Mesothelial cell of epicardium (in vitro differentiated cells): ENCODE measurements at places on chromosomes 13 and 19.

DNA sequence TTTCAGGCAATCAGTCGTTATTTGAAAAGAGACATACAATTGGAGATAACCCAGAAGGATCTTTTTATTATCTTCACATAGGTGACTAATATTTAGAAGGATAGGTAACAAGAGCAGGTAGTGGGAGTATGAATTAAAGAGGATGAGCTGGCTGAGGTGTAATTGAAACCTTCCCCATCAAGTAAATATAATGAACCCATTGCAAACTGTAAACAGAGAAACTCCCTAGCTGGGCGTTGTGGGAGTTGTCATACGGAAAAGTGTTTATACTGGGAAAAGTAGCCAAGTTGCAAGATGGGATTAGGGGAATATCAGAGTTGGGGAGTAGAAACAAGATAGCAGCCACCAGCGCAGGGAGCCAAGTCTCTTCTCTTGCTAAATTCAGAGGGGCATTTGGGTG is 448.4 kb downstream of the COG6 start:
- no peaks in the 10 kb centered on the region for H3K4me1 ChIP-seq
- H3K27ac ChIP-seq: no peak overlapping the region
- DNase-seq: no peak
- H3K36me3 ChIP-seq: peaks cover 2% of the 10 kb centered on the region
- H3K4me3 ChIP-seq: no peak overlapping the region
- H3K27me3 ChIP-seq: no peaks in the 10 kb centered on the region

GRCh38 chr19:6577476-6578125 is 13.3 kb downstream of the CD70 start:
- H3K36me3 ChIP-seq: no peaks in the 10 kb centered on the region
- H3K4me1 ChIP-seq: no peaks in the 10 kb centered on the region
- DNase-seq: no peak
- no peak overlapping the region for H3K27ac ChIP-seq

DNA sequence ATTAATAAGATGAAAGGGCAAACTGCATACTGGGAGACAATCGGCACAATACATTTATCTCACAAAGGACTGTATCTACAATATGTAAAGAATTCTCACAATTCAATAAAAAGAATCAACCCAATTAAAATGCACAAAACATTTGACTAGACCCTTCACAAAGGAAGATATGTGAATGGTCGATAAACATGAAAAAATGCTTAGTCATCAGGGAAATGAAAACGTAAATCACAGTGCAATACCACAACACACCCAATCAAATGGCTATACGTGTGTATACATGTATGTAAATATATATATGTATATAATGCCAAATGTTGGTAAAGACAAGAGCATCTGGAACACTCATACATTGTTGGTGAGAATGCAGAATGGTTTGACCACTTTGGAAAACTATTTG is 21.9 kb upstream of the RFC3 start:
- no peak for DNase-seq
- H3K4me1 ChIP-seq: peaks cover 8% of the 10 kb centered on the region
- H3K27ac ChIP-seq: no peak overlapping the region
- H3K36me3 ChIP-seq: no peaks in the 10 kb centered on the region

GRCh38 chr13:64688893-64689677 is 2541.1 kb downstream of the PCDH9 start:
- DNase-seq: no peak
- H3K4me1 ChIP-seq: peaks cover 4% of the 10 kb centered on the region

DNA sequence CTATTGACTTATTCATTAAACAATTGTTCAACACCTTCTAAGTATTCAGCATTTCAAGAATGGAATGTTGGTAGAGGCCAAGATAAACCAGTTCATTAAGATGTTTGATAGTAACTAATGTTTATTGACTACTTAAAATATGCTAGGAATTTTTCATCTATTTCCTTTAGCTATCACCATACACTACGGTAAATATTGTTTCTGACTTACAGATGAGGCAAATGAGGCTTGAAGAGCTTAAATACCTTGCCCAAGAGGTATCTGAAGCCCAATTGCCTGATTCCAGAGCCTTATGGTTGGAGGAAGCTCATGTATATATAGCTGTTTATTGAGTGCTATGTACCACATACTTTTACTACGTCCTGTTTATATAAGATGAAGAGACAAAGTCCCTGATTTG is 286.2 kb downstream of the NDFIP2 start:
- peak overlapping the region; percentile 86 for H3K27ac ChIP-seq
- peaks cover 14% of the 10 kb centered on the region for H3K4me1 ChIP-seq
- peaks cover 11% of the 10 kb centered on the region for H3K36me3 ChIP-seq
- H3K4me3 ChIP-seq: no peak overlapping the region
- H3K27me3 ChIP-seq: no peaks in the 10 kb centered on the region
- no peak for DNase-seq

DNA sequence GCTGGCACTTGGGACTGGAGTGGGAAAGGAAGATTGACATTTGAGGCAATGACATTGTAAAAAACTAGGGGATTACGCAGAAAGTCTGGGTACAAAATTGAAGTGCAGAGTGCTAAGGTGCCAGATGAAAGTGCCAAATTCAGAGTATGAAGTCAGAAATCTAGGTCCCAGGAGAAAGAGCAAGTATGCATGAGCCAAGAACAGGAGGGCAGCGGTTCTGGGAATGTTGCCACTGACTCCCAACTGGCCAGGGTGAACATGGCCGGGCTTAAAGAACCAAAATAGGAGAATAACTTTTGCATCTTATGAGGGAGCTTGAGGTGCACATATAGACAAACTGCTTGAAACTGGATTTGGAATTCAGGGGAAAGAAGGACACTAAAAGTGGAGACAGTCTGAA is 495.8 kb upstream of the KLF12 start:
- no peak overlapping the region for H3K27ac ChIP-seq
- H3K4me1 ChIP-seq: no peaks in the 10 kb centered on the region
- H3K36me3 ChIP-seq: no peaks in the 10 kb centered on the region
- H3K27me3 ChIP-seq: peaks cover 3% of the 10 kb centered on the region
- no peak overlapping the region for H3K4me3 ChIP-seq
- no peak for DNase-seq

DNA sequence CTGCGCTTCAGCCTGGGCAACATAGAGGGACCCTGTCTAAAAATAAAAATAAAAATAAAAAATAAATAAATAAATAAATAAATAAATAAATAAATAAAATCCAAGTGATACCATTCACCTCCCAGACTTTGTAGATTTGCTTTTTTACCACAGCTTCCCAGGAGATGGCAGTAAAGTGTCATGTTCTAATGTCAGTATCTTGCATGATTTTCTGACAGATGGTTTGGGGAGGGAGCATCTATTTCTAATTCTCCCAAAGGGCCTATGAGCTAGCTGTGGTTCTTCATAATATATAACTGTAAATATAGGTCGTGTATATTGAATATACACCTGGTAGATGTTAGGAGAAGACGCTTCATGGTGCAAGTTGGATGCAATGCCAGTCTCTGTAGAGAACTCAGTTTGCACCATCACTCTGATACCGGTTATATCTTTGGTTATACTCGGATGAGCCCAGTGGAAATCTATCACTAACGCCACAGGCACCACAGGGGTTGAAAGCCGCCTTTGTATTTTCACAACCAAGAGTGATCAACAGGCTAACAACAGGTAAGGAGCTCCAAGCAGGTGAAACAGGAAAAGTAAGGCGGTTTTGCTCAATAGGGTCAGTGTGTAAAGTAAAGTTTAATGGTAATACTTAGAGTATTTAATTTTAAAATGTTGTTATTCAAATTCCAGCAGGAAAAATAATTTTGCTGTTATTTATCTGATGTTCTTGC is 13.9 kb downstream of the APLP1 start:
- H3K27me3 ChIP-seq: peaks cover 15% of the 10 kb centered on the region
- no peak overlapping the region for H3K4me3 ChIP-seq

GRCh38 chr13:19604306-19604705 is 29.2 kb upstream of the MPHOSPH8 start:
- peaks cover 45% of the 10 kb centered on the region for H3K27me3 ChIP-seq
- no peak for DNase-seq
- peaks cover 4% of the 10 kb centered on the region for H3K4me1 ChIP-seq

GRCh38 chr19:10389863-10390262 is 9.5 kb upstream of the TYK2 start:
- no peak for DNase-seq
- no peak overlapping the region for H3K4me3 ChIP-seq
- peaks cover 13% of the 10 kb centered on the region for H3K36me3 ChIP-seq
- H3K4me1 ChIP-seq: no peaks in the 10 kb centered on the region
- H3K27ac ChIP-seq: no peak overlapping the region

GRCh38 chr13:98751861-98752466 is 508 bp downstream of the SLC15A1 start:
- peak; percentile 47 for DNase-seq
- peaks cover 49% of the 10 kb centered on the region for H3K27me3 ChIP-seq
- peaks cover 4% of the 10 kb centered on the region for H3K36me3 ChIP-seq

- H3K27me3 ChIP-seq: peaks cover 61% of the 10 kb centered on the region
- no peak overlapping the region for H3K4me3 ChIP-seq
- H3K36me3 ChIP-seq: no peaks in the 10 kb centered on the region
Observed at GRCh38 chr19:12990853-12991252, 4.4 kb upstream of the NFIX start.

- H3K27ac ChIP-seq: no peak overlapping the region
- H3K4me3 ChIP-seq: no peak overlapping the region
- no peak for DNase-seq
- H3K36me3 ChIP-seq: no peaks in the 10 kb centered on the region
Observed at GRCh38 chr13:93561576-93562225, 335.1 kb downstream of the GPC6 start.
